ENCODE measurements at places on chromosomes 5 and 9. TPM values are rescaled to one million over a fixed set of nuclear protein-coding genes. Genes with fewer than 3 reads are reported as not detected.

AP3B1 gene
- 27.0 TPM for total RNA-seq

SPINK4 gene
- total RNA-seq: not detected

FBXO4 gene
- total RNA-seq: 3.1 TPM

IFNA21 gene
- total RNA-seq: not detected

- no peak overlapping the region for H3K4me3 ChIP-seq
- no peak for DNase-seq
- no peaks in the 10 kb centered on the region for H3K36me3 ChIP-seq
- no peak overlapping the region for H3K27ac ChIP-seq
- no peaks in the 10 kb centered on the region for H3K4me1 ChIP-seq
Measured at GRCh38 chr9:21605489-21605931, 123.4 kb upstream of the IFNE start.

DNA sequence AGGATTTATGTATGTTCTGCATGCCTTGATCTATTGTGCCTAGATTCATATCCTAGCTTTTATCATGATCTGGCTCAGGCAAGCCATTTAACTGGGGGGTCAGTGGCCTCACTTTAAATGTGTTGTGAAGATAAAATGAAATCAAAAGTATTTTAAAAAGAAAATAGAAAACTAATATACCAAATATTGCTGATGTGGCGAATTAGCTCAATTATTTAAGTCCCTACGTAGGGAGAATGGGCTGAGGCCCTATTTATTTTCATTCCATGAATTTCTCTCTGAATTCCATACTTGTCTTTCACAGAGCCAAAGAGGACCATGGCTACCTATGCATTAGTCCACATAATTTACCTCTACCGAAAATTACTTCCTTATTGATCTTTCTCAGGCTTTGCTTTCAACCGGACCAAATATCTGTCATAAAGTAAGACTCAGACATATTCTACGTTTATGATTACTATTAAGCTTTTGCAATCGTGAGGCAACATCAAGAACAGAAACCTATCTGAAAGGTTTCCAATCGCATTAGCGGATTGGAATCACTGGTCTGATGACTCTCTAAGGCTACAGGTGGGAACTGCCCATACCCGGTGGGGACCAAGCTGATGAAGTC lies 1.7 kb downstream of the MBLAC2 start:
- H3K4me1 ChIP-seq: peaks cover 9% of the 10 kb centered on the region
- peak overlapping the region; percentile 87 for H3K4me3 ChIP-seq
- DNase-seq: no peak

- H3K4me3 ChIP-seq: peak within 1 kb of the TSS; percentile 44
- no peaks in the 10 kb centered on the region for H3K27me3 ChIP-seq
- H3K4me1 ChIP-seq: peaks cover 9% of the 10 kb centered on the region
Measured at GRCh38 chr9:129620669-129621295, at the start of gene C9orf50. TSS of gene C9orf50 (minus strand) at chr9:129621101. CDS start at chr9:129620574, 527 bp downstream.

DNA sequence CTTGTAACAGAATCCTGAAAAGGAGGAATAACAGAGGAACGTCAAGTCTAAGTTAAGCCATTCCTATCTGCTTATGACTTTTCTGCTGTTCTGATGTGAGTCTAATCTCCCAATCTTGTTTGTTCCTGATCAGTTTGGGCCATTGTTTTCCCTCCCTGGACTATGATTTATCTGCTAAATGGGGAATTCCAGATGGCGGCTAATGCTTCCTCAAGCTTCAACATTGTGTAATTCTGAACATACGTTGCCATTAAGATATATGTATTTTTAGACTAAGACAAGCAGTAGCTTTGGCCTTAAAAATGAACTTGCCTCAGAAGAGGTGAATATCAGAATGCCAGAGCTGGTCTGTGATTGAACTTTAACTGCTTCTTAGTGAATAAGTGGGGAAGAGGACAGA lies 142.7 kb downstream of the PRKACG start:
- H3K4me3 ChIP-seq: no peak overlapping the region
- DNase-seq: no peak
- H3K27me3 ChIP-seq: no peaks in the 10 kb centered on the region

DNA sequence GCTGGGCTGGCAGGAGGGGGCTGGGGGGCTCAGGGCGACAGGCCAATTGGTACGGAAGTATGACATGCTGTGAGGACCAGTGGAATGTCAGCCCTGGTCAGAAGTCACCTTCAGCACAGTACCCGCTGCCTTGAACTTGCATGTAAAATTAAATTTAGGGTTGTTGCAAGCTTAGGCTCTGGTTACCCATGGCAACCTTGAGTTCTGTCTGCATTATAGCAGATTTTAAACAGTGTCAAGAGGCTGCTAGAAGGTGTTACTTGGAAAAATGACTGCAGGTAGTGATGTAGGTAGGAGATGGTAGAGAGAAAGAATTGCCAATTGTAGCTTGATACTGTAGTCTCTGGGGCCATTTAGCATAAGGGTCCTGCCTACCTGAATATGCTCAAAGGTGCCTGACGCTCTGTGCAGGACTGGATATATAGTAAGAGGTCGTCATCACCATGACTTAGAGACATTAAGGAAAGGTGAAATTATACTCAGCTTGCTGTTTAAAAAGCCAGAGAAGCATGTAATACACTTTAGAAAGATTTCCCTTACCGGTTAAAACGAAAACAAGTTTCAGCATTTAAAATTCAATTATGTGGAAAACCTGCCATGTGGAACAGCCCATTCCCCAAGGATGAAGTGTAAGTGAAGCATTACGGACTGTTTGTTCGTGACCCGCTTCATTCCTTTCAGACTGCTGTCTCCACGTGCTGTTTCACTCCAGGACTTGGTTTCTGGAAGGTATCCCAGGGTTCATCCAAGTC lies 169.0 kb downstream of the PDZD2 start:
- no peak overlapping the region for H3K4me3 ChIP-seq
- no peaks in the 10 kb centered on the region for H3K27me3 ChIP-seq
- no peaks in the 10 kb centered on the region for H3K36me3 ChIP-seq
- no peak for DNase-seq
- no peaks in the 10 kb centered on the region for H3K4me1 ChIP-seq

DNA sequence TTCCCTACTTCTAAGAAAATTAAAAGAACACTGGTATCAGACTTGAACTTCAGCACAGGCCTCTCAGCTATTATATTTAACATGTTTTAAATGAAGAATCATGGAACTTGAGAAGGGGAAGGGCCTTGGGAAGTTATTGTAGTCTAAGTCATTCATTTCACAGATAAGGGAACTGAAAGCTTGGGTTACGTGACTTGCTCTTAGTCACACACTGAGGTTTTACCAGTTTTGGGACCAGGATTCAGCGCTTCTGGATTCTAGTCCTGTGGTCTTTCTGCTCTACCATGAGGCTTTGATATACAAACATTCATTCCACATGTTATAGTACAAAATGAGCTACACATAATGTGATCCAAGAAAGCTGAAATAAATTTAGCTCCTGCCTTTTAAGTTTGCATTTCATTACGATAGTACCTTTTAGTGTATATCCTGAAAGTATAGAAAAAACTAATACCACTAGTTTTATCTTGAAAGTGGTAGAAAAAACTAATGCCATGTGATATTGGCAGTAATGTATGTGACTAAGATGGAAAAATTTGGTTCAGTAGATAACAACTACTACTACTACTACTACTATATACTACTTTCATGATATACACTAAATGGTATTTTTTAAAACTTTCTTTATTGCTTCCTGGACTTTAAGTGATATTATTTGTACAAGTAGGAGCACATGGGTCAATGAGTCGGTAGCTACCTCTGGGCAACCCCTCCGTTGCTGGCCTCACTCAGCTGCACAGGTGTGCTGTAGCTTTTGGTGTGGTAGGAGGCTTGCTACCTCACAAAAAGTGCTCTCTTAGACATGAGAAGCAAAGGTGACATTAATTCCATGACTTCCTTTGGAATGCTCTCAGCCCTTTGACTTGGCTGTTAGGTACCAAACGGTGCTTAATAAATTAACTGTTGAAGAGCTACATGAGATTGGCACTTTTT lies 40.7 kb downstream of the F2RL2 start:
- H3K27ac ChIP-seq: no peak overlapping the region
- DNase-seq: no peak
- H3K36me3 ChIP-seq: no peaks in the 10 kb centered on the region
- no peak overlapping the region for H3K4me3 ChIP-seq

GRCh38 chr5:126600631-126601511 lies at the start of gene PHAX:
TSS of gene PHAX (plus strand) at chr5:126600947. CDS start at chr5:126600963, 16 bp downstream.
- no peaks in the 10 kb centered on the region for H3K27me3 ChIP-seq
- H3K4me3 ChIP-seq: peak within 1 kb of the TSS; percentile 92
- H3K27ac ChIP-seq: peak within 1 kb of the TSS; percentile 92
- peaks cover 8% of the 10 kb centered on the region for H3K36me3 ChIP-seq

DNA sequence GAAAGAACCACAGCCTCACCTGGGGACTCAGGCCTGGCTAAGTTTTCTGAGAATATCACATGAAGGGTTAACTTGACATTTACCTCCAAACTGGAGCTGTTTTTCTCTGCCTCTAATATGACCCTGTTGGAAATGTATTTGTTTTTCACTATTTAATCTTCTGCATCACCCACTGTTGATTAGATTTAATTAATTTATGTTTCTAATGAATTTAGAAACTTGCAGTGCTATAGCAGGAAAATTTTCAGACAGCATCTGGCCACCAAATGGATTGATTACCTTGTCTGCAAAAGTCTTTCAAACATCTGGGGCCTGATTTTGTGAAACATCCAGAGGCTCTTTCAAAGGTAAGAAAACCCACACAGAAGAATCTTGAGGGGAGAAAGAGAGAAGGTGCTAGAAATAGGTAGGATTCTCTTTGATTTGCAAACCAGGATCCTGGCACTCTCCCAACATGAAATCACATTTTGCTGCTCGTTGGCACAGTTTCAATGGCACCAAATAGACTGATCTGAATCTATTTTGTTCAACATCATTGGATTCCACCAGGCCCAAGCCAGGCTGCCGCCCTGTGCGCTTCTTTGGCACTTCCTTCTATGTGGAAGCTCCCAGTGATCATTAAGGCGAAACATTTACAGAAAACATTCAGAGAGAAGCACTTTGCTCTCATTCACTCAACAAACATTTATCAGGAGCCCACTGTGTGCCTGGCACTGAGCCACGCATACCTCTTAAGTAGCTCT lies 157.3 kb downstream of the PPP2R2B start:
- no peak for DNase-seq
- no peak overlapping the region for H3K4me3 ChIP-seq
- no peaks in the 10 kb centered on the region for H3K27me3 ChIP-seq
- H3K4me1 ChIP-seq: no peaks in the 10 kb centered on the region

GRCh38 chr9:69173497-69173890 lies 583 bp upstream of the TJP2 start:
- H3K4me3 ChIP-seq: peak overlapping the region; percentile 74
- H3K4me1 ChIP-seq: peaks cover 46% of the 10 kb centered on the region
- no peak for DNase-seq

GRCh38 chr5:54621048-54621447 lies 103.5 kb downstream of the SNX18 start:
- no peaks in the 10 kb centered on the region for H3K4me1 ChIP-seq
- no peaks in the 10 kb centered on the region for H3K27me3 ChIP-seq
- H3K36me3 ChIP-seq: no peaks in the 10 kb centered on the region
- H3K27ac ChIP-seq: no peak overlapping the region

- no peak overlapping the region for H3K4me3 ChIP-seq
- no peak for DNase-seq
- no peaks in the 10 kb centered on the region for H3K27me3 ChIP-seq
- H3K36me3 ChIP-seq: no peaks in the 10 kb centered on the region
Measured at GRCh38 chr5:93731987-93732386, 9.4 kb downstream of the POU5F2 start.

- H3K36me3 ChIP-seq: no peaks in the 10 kb centered on the region
- H3K27ac ChIP-seq: peak overlapping the region; percentile 9
- peaks cover 31% of the 10 kb centered on the region for H3K4me1 ChIP-seq
- no peak for DNase-seq
Measured at GRCh38 chr5:38783011-38783561, 62.7 kb upstream of the OSMR start.

Data from heart left ventricle (tissue), 16 donors.